ENCODE measurements at places on chromosomes 5 and 9.

DNA sequence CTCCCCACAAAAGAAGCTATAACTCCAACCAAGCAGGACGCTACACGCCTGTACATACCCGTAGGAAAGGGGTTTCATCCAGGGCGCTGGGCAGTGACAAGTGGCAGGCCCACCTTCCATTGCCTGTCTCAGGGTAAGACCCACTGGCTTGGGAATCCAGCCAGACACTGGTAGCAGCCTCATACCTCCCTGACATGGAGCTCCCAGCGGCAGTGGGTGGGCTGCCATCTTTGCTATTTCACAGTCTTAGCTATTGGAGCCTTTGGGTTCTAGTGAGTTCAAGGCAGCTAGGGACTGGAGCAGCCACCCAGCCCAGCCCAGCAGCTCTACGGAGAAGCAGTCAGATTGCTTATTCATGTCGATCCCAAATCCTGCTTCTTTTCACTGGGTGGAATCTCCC is 3.4 kb upstream of the IFNA10 start:
- DNase-seq = no peak

DNA sequence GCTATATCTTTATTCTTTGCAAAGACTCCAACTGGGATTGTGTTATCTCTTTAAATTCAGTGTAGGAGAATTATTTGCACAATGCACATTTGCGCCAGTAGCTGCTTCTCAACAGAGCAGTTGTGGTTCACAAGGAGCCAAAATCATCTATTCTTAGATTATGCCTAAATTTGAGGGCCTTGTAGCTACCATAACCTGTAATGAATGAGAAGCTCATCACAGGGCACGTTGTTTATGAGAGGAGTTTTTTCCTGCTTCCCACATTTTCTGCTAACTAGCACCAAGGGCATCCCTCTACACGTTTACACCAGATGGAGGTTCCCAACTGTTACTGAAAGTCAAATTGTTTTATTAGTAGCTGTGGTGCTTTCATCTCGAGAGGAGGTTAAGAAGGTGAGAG is 322.4 kb downstream of the TMEM161B start:
- DNase-seq = no peak

GRCh38 chr9:110521206-110521605 is 58.3 kb downstream of the SVEP1 start:
- DNase-seq = no peak

DNA sequence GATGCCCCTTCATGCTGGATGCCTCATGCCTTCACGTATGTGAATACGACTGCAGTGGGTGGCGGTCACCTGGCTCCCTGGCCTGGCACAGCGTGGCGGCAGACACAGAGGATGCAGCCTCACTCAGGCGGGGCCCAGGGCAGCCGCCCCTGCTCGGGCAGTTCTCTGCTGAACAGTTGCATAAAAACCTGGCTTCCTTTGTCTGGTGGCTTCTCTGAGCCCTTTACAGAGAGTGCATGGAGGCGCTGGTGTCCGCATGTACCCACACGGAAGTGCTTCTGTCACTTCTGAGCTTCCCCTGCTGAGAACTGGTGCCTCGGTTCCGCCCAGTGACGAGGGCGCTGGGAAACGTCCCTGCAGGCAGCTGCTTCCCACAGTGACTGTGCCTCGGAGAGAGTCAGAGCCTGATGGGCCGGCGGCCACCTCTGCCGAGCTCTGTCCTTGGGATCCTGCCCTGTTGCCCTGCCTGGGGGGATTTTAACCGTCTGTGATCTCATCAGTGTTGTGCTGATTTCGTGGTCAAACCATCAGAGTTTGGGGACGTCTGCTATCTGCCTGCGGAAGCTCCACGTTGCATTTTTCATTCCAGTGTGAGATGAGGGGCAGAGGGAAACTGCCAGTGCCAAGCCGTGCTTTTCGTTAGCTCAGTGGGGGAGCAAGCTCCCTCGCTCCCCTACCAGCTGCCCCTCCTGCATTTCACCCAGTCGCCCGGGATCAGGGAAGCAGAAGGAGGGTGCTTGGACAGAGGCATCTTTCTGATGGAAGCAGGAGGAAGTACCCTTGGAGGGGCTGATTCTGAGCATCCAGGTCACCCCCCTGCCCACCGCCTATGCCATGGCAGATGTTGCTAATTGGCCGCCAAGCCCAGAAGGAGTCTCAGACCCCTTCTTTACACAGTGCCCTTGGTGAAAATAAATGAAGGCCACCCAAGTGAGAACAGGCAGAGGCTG is 153.0 kb upstream of the COL5A1 start:
- DNase-seq = no peak

DNA sequence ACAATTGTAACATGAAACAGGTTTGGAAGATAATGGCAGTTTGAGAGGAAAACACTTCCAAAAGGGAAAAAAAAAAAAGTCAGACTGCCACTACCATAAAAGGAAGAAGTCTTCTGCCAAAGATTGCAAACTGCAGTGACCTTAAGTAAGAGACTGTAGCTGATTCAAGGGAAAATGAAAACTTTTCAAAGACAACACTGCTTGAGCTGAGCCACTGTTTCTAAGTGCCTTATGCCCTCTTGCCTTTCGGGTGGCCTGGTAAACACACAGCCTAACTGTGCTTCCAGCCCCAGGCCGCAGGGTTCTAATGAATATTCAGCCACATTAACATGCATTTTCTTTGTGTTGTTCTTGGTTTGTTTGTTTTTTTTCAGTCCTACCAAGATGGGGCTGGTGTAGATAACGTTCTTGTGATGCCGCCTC is 354.6 kb downstream of the BNC2 start:
- peak; percentile 62 for DNase-seq

GRCh38 chr9:87883990-87884389 is 1.3 kb downstream of the SPATA31E1 start:
- no peak for DNase-seq

- no peak for DNase-seq
These were observed 12.9 kb downstream of the PRRC2B start for GRCh38 chr9:131406563-131407436.

GRCh38 chr9:113922160-113922559 is 46.1 kb downstream of the ZNF618 start:
- no peak for DNase-seq

DNA sequence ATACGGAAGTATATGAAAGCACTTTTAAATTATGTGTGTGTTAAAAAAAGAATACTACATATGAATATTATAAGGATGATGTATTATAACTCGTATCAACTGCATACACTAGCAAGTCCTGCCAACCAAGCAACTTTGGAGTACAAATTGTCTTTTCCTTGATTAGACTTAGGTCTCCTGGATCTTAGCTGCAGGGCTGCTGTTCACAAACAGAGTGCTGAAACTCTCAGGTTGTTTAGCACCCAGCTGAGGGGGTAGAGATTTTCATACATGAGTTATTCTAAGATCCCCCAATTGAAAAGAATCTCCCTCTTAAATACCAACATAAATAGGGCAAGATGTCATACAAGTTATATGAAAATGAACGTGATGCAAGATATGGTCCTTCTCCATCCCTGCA is 149.8 kb upstream of the TNC start:
- DNase-seq = no peak

GRCh38 chr9:38298503-38298902 is 94.0 kb upstream of the ALDH1B1 start:
- DNase-seq = no peak

- peak; percentile 6 for DNase-seq
These were observed 44.7 kb upstream of the DMAC1 start for GRCh38 chr9:7844242-7844641.

- DNase-seq = no peak
These were observed 111.4 kb downstream of the DCP2 start for GRCh38 chr5:113087976-113088514.

GRCh38 chr5:33167541-33167940 is 273.2 kb upstream of the TARS1 start:
- DNase-seq = no peak

GRCh38 chr5:158084292-158084691 is 225.3 kb upstream of the CLINT1 start:
- peak; percentile 30 for DNase-seq

DNA sequence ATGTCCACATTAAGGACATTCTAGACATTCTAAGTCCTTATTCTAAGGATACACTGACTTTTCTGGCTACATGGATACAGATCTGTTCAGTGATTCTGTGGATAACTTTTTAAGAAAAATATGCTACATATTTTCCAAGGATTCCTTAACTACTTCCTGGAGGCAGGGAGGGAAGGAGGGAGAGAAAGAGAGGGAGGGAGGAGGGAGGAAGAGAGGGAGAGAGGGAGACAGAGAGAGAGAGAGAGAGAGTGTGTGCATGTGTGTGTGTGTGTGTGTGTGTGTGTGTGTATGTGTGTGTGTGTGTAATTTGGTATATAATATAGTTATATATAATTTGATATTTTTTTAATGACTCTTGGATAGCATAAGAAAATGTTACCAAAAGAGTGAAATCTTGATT is 109.8 kb downstream of the TLE4 start:
- DNase-seq = no peak

- DNase-seq = peak; percentile 25
These were observed 66.5 kb upstream of the HSPA9 start for GRCh38 chr5:138641547-138642298.

DNA sequence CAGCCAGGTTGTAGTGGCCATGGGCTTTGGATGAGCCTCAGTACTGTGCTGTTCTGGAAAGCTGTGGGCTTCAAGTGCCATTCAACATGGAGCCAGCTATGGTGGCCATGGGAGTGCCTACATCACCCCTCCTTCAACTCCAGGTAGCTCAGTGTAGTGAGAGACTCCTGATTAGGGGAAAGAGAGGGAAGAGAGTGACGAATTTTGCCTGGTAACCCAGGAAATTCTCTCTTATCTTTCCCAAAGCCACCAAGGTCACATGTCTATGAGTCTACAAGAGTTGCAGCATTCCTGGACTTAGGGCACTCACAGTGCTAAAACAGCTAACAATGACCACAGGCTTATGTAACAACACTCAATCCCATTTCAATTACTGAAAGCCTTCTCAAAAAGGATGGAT is 81.7 kb upstream of the SPTLC1 start:
- DNase-seq = no peak

GRCh38 chr9:91915524-91916263 is 34.3 kb downstream of the ROR2 start:
- no peak for DNase-seq

DNA sequence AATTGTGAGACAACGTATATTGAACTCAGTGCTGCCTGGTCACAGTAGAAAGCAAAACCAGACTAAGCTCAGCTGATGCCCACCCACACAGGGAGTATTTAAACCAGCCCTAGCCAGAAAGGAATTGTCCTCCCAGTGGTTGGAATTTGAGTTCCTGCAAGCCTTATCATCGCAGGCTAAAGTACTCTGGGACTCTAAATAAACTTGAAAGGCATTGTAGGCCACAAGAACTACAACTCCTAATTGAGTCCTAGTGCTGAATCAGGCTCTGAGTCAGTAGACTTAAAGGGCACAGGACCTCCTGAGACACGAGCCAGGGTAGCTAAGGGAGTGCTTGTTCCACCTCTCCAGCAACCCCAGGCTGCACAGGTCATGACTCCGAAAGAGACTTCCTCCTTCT is 171.4 kb downstream of the MCTP1 start:
- DNase-seq = peak; percentile 4

DNA sequence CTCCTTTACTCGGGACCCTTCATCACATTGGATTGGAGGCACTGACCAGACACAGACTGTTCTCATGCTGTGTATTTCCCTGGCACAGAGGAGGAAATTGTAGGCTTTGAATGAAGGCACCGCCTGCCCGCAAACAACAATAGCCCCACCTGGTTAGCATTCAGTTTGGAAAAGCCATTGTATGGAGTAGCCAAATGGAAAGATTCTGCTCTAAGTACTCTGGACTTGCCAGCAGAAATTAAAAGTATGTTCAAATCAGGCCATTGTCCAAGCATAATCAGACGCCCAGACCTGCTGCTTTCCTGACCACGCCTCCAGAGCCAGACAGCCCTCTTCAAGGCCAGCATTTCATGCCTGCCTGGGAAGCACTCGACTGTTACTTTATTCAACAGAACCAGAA is 8.0 kb upstream of the SEMA4D start:
- DNase-seq = no peak

- DNase-seq = no peak
These were observed 21.3 kb downstream of the PTTG1 start for GRCh38 chr5:160442824-160443431.

DNA sequence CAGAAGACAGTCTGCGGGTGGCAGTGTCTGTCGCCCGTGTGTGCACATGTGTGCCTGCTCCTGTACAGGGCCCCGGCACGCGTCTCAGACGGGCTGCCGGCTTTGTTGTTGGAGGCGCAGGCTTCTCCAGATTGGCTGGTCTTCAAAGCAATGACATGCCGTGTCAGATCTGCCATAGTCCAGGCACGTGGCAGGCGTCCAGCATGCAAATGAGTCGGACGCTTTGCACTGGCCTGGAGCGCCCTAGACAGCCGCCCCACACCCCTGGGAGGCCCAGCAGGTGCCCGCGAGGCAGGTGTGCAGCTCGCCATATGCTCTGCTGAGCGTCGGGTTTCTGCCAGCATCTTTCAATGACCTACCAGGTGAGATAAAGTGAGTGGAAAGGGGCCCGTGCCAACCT is 71.5 kb downstream of the GADD45G start:
- no peak for DNase-seq

DNA sequence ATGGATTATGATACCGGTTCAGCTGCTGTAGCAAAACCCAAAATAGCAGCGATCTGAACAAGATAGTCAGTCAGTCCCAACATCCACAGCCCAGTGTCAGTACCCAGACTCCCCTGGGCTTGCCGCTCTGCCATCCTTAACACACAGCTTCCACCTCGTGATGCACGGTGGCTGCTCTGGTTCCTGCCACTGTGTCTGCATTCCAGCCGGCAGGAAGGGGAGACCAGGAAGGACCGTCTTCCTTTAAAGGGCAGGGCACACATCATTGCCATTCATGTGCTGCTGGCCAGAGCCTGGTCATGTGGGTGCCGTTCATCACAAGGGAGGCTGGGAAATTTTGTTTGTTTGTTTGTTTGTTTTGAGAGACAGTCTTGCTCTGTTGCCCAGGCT is 131.0 kb upstream of the IER5L start:
- no peak for DNase-seq

GRCh38 chr5:38443390-38443789 is 113.1 kb downstream of the LIFR start:
- DNase-seq = no peak

- no peak for DNase-seq
These were observed 722 bp downstream of the TBC1D9B start for GRCh38 chr5:179906795-179907555.

GRCh38 chr9:36559036-36559695 is 13.5 kb upstream of the MELK start:
- no peak for DNase-seq

DNA sequence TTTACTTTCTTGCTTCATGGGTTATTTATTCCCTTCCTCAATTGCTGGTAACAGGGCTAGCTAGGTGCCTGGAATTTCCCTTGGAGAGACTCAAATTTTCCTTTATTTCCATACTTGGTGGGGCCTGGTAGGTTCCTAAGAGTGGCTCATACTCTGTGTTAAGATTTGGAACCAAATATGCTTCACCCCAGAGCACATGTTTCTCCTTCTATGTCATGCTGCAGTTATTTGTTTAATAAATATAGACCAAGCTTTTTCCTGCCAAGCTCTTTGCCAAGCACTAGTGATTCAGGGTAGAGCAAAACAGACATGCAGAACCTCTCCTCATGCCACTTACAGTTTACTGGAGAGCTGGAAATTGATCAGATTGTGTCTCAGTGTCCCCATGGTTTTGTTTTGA is 290.3 kb upstream of the SGCD start:
- DNase-seq = peak; percentile 11

- DNase-seq = no peak
These were observed 69.5 kb downstream of the RXRA start for GRCh38 chr9:134395737-134396257.

- DNase-seq = no peak
These were observed 179.0 kb upstream of the TARS1 start for GRCh38 chr5:33261747-33262146.

- no peak for DNase-seq
These were observed 540.9 kb downstream of the KIF4B start for GRCh38 chr5:155554500-155554899.
